ENCODE measurements at places on chromosomes 1 and 21.

DNA sequence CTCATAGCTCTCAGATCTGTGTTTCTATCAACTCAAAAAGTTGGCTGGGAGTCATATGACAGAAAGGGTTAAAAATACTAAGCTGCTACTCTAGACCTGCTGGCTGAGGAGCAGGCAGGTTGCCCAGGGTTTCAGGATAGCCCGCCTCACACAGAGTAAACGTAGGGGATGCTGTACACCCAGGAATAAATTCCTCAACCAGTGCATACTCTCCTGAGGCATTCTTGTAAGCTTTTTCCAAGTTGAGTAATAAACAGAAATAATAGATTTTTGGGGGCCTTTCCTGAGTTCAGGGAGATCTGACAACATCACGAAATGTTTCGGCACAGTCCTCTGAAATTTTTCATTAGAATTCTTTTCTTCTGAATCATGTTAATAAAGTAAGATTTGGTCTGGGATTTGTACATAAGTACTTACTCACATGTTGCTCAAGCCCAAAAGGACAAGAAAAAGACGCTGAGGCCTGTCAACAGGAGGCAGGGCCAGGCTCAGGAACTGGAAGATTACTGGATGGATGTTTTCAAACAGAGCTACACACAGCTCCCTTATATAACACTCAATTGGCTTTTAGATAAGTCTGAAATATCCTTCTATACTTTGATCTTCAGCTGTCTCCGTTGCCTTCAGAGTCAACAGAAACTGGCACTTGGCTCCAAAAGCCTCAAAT is 41.0 kb downstream of the TGFBR3 start:
- no peak for DNase-seq

DNA sequence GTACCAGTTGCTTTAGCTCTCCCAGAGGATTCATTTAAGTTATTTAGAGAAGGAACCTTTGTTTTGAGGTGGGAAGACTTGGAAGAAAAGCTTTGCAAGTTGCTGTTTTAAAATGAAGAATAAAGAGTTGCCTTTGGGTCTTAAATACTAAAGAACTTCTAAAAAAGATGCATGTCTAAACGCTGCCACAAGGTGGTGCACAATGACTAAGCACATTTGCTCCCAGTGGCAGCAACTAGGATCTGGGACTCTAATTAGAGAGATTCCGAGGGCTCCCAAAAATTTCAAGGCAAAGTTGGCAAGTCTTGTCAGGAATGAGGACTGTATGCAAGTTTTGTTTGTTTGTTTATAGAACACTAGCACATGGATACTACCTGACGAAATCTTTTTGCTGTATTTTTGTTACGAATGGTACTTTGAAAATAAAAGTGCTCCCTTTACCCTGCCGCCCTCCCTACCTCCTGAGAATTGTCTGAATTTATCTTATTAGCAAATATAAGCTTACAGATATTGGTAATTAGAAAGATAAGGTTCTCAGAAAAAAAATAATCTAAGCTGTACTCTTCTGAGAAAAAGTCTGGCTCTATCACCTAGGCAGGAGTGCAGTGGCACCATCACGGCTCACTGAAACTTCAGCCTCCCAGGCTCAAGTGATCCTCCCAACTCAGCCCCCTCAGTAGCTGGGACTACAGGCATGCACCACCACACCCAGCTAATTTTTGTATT is 121.8 kb downstream of the HFM1 start:
- DNase-seq: peak; percentile 50

DNA sequence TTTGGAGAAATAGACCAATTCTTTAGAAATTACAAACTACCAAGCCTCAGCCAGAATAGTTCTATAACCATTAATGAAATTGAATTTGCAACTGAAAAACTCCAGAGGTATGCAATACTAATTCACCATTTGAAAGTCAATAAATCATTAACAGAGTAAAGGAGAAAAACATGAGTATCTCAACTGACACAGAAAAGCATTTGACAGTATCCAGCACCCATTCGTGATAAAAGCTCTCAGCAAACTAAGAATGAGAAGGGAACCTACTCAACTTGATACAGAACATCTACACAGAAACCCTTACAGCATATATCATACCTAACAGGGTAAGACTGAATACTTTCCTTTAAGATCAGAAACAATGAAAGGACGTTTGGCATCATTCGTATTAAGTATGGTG is 54.3 kb downstream of the ST6GALNAC5 start:
- DNase-seq: no peak

DNA sequence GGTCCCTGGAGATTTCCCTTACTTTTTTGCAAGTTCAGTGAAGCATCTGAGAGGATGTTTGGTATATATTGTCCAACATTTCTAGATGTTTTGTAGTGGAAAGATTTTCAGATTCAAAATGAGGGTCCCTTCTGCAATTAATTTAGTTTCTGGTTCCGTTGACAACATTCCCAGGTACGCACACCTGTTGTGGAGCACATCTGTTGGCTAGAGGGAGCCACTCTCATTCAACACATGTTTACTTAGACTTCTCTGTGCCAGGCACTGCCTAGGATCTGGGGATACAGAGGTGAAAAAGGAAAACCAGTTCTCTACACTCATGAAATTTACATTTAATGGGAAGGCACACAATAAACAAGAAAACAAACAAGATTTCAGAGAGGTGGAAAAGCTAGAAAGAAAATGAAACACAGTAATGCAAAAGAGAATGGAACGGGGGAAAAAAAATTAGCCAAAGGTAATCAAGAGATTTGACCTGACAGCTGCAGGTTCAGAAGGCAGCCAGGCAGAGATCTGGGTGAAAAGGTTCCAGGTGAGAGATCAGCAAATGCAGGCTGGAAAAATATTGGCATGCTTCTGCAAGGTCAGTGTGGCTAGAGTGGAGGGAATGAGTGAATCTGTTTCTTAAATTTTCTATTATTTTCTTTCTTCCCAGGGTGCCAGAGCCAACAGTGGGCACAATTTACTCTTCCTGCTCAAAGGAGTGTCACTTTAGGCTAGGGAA is 48.4 kb upstream of the KAZN start:
- no peak for DNase-seq

DNA sequence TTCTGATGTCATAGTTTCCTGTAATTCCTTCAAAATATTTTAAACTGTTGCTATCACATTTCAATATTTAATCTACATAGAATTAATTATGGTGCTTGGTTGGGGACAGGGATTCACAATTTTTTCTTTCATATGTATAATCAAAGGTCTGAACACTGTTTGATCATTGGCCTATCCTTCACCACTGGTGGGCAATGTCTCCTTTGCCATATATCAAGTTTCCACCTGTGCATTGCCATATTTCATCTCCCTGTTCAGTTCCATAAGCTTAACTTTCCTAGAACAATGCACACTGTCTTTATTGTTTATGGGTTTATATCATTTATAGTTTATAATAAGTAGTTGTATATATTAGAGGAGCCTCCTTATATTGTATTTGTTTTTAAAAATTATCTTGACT is 374.9 kb upstream of the PTBP2 start:
- DNase-seq: no peak

GRCh38 chr1:85313888-85314696 is 37.7 kb upstream of the BCL10 start:
- no peak for DNase-seq

DNA sequence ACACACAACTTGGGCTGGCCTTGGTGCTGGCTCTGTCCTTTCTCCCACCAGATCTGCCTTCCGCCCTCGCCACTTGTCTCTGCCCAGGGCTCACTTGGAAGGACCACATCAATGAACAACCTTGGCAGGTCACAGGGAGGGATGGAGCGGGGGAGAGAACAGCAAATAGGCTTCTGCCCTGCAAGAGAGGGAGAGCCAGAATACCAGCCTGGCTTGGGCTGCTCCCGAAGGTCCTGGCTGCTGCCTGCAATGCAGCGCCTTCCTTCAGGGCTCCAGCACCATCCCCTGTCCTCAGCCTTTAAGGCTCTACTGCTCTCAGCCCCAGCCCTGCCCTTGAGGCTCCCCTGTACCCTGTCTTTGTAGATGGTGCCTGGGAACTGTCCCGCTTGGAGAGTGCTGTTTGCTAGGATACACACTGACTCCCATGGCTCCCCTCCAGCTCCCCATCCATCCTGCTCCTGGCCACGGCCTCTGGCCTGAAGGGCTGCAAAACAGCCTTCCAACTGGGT is 43.8 kb downstream of the HIVEP3 start:
- DNase-seq: no peak

- DNase-seq: no peak
Measured at GRCh38 chr21:36047139-36047538, 13.2 kb downstream of the SETD4 start.

DNA sequence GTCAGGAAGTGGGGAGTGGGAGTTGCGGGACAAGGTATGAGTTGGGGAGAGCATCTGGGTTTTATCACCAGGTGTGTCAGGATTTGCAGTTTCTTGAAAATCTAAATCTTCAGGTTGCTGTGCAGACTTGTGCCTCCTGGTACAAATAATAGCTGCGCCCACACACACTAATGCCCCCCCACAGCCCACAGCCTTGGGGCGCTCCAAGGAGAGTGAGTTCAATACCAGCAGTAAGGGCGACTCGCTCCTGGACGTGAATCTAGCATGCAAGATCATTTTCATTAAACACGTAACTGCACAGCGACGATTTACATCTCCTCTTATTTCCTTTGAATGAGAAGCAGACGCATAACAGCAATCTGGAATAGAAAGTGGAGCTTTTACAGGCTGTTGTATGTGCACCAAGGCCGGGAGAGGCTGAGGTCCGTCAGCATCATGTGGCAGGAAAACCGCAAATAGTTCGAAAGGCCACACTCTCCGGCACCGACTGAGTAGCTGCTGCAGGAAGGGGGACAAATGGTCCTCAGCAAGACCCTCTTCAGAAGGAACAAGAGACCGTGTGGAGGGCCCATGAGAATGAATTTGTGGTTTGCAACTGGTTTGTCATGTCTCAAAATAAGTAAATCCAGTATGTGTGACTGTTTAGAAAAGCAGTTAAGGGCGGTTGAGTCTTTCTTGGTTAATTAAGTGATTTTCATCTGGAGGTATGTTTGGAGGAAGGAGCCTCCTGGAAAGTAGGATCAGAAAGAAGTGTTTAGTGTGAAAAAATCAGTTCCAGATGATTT is 439.5 kb downstream of the SMYD3 start:
- no peak for DNase-seq

DNA sequence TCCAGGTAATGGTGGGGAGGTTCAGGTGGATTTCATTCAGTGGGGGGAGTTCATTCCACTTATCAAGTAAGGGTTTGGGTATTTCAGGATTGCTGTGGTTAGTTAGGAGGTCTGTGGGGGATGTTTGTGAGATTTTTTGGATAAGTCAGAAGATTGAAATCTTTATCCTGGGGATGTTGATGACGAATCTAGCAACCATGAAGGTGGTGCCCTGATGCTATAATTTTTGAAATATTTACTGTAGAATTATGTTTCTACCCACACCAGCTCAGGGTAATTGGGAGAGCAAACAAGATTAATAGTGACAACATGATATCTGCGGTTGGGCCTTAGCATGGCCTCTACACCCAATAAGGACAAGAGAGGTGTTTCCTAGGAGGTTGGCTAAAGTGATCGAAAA is 28.3 kb downstream of the SUCO start:
- no peak for DNase-seq

DNA sequence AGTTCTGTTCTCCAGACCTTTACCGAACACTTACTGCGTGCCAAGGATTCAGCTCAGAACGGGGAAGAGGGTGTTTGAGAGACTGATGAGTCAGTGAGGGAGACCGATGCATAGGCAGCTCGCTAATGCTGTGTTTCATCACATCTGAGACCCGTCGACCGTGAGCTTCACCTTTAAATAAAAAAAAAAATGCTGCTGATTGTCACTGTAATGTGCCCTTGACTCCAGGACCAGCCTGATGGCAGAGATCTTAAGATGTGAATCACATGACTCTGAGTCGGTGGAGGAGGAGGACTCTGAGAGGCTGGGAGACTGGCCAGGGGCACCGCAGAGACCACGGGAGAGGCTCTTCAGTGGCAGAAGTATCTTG is 28.8 kb downstream of the SPSB1 start:
- no peak for DNase-seq

- no peak for DNase-seq
Measured at GRCh38 chr1:182917378-182917777, 35.6 kb downstream of the SHCBP1L start.

DNA sequence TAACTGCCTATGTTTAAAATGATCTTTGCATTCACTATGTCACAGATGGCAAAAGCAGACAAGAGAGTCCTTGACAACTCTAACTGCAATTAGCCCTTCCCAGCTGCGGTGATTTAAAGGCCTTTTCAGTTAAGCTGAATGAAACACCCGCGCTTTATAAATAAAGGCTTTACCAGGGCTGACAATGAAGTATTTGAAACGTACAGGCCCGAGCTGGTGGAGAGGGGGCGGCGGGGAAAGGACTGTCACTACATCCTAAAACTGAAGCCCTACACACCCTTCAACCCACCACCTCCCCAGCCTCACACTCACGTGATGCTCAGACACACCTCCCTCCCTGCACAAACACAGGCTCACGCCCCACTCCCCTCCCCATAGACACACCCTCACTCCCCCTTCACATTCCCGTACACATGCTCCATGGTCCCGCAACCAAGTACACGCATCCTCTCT is 45.5 kb downstream of the GRIK3 start:
- no peak for DNase-seq

- no peak for DNase-seq
Measured at GRCh38 chr1:167915569-167915968, 1.6 kb upstream of the ADCY10 start.

DNA sequence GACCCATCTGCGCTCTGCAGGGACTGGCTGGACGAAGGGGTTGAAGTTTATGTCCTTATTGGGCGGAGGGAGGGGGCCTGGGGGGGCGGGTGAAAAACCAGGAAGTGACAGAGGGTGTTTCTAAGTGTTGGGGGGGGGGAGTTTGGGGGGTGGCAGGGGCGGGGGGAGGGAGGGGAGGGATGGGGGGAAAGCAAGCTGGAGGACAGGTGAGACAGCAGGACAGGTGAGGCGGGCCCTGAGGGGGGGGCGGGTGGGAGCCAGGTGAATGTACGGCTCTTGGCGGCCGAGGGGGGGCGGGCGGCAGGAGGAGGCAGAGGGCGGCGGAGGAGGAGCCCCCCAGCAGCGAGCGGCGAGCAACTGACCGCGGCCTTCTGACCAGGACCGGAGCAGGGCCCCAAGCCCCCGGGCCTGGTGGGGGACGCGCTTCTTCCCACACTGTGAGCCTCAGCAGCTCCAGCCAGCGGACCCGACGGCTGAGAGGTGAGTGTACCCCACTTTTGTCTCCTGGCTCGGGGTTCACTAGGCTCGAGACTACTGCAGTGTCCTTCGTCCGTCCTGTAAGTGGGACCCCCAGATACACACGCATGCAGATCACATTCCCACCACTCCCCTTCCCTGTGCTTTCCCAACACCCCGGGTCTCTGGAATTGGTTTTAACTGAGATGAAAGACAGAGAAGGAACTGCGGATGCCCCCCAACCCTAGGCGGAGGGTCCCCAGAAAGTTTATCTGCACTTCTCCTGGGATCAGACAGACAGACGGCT is at the start of gene ZBTB7B:
TSS of gene ZBTB7B (plus strand) at position 339 of the 763 bp plus-strand sequence. CDS start 11,859 bp downstream, outside the sequence.
- no peak for DNase-seq

GRCh38 chr1:204373911-204374310 is 14.2 kb upstream of the PLEKHA6 start:
- no peak for DNase-seq

GRCh38 chr1:231964961-231965360 is 338.4 kb downstream of the DISC1 start:
- no peak for DNase-seq
